HFFc6 (cell line): ENCODE measurements at places on chromosomes 4 and X. TPM values are rescaled to one million over a fixed set of nuclear protein-coding genes. Genes with fewer than 3 reads are reported as not detected.

The RPS6KA6 gene
- total RNA-seq, result 5.7 to 8.6 TPM (median 6.0 TPM) in 3 replicates

The RASGEF1B gene
- not detected in 3 replicates for total RNA-seq

The PAGE2 gene
- total RNA-seq, result not detected in 2 replicates

The ARMCX2 gene
- total RNA-seq, result 95.6 to 172 TPM (median 170 TPM) in 3 replicates

The GPR34 gene
- not detected in 3 replicates for total RNA-seq

The TET2 gene
- total RNA-seq, result 8.1 to 10.6 TPM (median 10.3 TPM) in 3 replicates

The HOPX gene
- total RNA-seq, result not detected in 3 replicates
